Activated CD4-positive, CD25-positive, alpha-beta regulatory T cell (primary cell): ENCODE measurements at places on chromosomes 1 and 21.

DNA sequence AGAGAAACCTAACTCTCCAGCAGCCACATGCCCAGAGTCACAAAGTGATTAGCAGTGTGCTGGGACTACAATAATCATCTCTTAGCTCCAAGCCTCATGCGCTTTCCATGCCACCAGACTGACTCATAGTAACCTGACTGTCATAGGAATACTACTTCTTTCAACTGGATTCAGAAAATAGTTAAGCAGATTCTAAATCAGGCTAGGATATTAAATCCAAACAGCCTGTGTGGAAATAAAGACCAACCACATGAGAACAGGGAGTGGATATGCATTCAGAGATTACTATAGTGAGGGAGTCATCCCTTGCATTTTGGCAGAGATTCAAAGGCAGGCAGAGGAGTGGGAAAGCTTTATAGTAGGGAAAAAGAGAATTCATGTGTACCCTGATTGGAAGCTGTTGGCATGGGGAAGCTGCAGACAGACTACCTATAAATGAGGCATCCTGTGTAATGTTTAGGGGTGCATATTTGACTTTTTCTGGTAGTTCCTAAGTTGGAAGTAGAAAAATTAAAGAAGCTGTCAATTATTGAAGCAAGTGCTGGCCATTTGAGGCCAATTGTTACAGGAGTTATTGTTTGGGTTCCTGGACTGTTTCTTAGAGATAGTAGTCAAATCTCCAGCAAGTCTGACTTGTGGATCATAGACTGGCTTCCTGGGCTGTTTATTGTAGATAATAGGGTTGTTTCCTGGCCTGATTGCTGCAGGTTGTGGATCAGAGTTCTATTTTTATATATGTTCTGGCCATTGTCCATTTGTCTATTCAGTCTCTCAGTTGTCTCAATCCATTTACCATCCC lies 31.7 kb upstream of the DNAH14 start:
- DNase-seq = no peak

- no peak for DNase-seq
These were observed 118.9 kb downstream of the TOMM20 start for GRCh38 chr1:235009561-235010306.

DNA sequence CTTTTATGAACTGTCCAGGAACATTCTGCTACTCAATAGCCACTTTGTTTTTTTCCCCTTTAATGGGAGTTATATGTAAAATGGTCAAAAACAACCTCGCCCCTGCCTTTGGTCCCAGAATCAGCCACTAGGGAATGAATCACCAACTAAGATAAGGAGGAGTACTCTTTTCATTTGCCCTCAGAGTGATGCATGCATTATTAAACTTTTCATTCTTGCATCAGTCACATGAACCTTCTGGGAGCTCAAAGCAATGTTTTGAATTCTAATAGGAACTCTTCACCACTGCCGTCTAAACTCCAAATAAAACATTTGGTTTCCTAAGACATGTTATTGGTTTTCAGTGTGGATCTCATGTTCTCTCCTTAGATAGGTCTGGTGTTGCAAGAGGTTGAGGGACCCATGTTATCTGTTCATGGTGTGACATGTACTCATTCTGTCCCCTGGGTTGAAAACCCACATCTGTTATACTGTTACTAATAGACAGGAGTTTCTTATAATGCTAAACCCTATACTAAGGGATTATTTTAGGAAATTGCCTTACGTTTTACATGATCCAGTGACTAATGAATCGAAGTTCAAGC lies 17.8 kb upstream of the HSD17B7 start:
- no peak for DNase-seq

DNA sequence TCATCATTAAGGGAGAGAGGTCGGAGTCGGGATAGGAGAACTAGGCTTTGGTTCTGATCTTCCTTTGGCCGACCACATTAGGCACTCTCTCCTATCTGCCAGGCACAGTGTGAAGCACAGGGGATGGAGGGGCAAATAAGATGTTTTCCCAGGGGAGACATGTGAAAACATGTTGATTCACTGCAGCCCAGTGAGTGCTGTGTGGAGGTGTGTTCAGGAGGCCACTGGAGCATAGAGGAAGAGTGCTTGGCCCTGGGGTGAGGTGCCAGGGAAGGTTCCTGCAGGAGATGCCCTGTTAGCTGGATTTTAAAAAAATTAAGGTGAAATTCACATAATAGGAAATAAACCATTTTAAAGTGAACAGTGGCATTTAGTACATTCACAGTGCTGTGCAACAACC lies 3.7 kb downstream of the VANGL2 start:
- DNase-seq = no peak

DNA sequence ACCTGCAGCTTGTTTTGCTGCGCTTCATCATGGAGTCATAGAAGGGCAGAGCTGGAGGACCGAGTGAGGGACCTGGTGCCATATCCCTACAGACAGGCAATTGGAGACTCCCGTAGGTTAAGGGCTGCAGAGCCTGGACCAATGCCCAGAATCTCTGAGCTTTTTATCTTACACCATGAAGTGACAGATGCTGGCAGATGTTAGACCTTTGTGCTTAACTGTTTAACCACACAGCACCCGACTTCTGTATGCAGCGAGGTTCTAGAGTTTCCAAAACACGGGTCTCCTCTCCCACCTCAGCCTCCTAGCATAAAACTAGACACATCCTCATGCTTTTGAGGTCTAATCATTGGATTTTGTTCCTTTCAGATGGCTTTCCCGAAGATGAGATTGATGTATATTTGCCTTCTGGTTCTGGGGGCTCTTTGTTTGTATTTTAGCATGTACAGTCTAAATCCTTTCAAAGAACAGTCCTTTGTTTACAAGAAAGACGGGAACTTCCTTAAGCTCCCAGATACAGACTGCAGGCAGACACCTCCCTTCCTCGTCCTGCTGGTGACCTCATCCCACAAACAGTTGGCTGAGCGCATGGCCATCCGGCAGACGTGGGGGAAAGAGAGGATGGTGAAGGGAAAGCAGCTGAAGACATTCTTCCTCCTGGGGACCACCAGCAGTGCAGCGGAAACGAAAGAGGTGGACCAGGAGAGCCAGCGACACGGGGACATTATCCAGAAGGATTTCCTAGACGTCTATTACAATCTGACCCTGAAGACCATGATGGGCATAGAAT lies 47.6 kb downstream of the B3GALT5 start:
- DNase-seq = no peak

- DNase-seq = no peak
These were observed 766 bp downstream of the AGO4 start for GRCh38 chr1:35808450-35809113.

GRCh38 chr1:55980582-55980981 lies 598.8 kb downstream of the PLPP3 start:
- no peak for DNase-seq

- peak; percentile 88 for DNase-seq
These were observed 60.2 kb upstream of the ID3 start for GRCh38 chr1:23619299-23620188.

GRCh38 chr1:81706650-81707435 lies 93.9 kb upstream of the ADGRL2 start:
- no peak for DNase-seq

GRCh38 chr1:212261361-212261929 lies 23.8 kb upstream of the PPP2R5A start:
- DNase-seq = no peak

DNA sequence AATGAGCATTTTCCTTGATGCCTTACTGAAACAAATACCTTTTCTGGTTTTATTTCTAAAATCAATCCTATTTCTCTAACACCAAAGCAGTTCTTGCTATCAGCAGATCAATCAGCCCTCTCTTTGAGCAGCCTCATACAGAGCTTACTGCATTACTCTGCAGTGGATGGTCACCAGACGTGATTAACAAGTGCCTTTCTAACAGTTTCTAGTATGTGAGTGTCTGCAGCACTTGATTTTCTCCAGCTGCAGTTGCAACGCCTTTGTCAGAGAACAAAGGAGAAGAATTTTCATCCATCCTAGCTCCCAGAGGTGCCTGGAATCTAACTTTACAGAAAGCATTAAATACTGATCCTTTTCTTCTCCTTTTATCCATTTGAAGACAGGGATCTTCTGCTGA lies 177.3 kb upstream of the SGIP1 start:
- DNase-seq = no peak

DNA sequence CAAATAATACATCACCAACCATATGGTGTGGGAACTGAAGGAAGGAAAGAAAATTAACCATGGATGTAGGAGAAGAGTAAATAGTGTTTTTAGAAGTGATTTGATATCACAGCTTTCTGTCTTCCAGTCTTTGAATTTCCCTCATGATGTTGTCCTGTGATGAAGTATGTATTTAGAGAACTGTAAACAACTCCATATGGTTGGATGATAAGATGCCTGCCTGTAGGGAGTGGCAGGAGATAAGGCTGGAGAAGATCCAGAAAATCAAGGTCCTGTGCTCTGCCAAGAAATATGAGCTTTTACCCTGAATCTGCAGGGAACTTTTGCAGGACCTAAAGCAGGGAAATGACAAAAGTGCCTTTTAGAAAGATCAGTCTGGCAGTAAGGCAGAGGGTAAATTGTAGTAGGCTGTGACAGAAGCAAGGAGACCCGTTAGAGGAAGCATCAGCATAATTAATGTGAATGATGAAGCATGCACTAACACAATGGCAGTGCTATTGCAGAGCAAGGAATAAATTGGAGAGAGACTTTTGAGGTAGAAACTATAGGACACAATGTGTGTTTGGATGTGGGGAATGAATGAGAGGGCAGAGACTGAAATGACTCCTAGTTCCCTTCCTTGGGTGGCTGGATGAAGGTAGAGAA lies 21.9 kb downstream of the CEPT1 start:
- DNase-seq = no peak

GRCh38 chr21:33980276-33980916 lies 64.8 kb upstream of the ATP5PO start:
- no peak for DNase-seq

GRCh38 chr1:204826970-204827369 lies 43.7 kb upstream of the NFASC start:
- no peak for DNase-seq

- no peak for DNase-seq
These were observed 223.6 kb downstream of the LRRC7 start for GRCh38 chr1:69791311-69791710.

GRCh38 chr1:47219590-47220220 lies 12.3 kb downstream of the TAL1 start:
- DNase-seq = no peak

GRCh38 chr1:14439015-14439414 lies 159.5 kb upstream of the KAZN start:
- no peak for DNase-seq
